ENCODE measurements at places on chromosomes 1 and 21.

- peak; percentile 80 for DNase-seq
These were observed at the start of gene TNFSF18 for GRCh38 chr1:173050865-173051264. Gene TNFSF18 (minus strand): TSS chr1:173050941. CDS start chr1:173050896, 45 bp downstream.

DNA sequence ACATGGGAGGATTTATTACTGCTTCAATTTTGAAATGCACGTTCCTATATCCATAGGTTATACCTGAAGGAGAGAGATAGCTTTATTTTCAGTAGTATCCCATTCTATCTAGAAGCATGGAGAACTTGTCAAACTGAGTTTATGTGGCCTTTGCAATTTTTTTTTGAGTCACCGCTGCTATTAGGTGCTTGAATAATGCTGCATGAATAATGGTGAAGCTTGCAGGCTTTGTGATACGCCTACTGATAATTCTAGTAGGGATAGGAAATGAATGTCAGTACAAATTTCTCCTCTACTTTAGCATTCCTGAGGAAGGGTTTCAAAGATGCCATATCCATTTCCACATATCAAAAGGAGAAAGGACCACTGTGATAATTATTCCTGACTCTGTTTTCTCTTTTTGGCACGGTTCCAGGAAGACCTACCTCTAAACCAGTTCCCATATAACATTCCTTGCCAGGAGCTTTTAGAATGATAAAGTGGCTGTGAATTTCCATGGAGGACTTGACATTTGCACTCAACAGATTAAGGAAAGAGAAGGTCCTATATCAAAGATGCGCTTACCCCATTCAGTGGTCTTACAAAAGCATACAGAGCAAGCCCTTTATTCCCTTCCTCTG, 83.5 kb downstream of the SPATA46 start:
- no peak for DNase-seq

GRCh38 chr1:169012416-169012815, 94.1 kb upstream of the ATP1B1 start:
- DNase-seq: no peak

DNA sequence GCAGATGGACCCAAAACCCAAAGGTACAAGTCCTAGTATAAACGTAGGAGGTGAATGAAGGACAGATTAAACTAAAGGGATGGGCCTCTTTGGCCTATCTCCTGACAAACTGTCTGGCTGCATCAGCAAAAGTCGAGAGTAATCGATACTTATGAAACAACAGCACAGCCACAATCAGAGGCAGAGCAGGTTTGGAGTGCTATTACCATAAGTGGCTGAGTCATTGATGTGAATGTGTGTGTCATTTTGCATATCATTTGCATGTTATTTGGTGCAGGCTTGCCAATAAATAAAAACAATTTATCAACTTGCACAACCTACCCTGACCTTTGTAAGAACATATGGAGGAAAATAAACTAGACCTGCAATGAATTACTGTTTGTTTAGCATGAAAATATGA, 283.1 kb downstream of the NUF2 start:
- no peak for DNase-seq

DNA sequence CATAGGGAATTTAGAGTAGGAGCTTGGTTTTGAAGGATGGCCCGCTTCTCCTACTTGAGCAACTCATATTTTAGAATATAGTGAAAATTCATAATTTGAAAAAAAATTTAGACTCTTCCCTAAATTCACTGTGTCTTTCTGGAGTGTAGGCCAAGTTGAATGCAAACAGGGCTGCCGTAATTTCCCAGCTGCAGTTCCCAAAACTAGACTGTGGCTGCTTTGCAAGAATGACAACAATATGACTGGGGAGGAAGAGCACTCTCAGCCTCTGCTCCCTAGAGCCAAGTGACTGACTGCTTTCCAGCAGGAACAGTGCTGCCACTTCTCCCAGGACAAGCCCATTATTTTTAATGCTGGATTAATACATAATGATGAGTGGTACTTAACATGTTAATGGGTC, 209.0 kb downstream of the RHOU start:
- no peak for DNase-seq

DNA sequence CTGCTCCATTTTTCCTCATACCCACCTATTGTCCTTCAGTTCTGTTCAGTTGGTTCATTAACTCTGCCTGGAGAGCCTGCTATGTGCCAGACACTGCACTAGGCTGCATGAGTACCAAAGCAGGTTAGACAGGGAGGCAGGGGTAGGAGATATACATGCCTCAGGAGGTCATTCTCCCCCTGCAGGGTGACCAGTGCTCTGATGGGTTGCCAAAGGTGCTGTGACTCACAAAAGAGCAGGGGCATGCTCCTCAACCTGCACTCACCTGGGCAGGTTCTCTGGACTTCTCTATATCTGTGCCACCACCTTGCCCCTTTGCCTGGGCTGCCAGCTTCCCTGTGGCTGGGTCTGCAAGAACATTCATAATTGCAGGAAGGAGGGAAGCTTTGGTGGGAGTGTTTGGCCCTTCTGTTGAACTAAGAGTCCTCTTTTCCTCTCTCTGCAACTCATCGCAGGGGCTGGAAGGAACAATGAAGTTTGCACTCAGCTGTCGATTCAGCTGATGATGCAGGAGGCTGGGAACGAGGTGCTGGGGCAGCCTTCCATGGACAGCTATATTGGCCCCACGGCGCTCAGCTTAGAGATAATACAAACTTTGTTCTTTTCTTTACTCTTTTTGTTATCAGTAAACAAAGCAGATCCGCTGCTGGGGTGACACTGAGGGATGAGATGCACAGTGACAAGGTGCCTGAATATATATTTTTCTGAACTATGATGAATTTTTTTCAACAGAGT, 356.4 kb upstream of the PLXNA2 start:
- no peak for DNase-seq

- DNase-seq: peak; percentile 14
These were observed 36.1 kb upstream of the FAM131C start for GRCh38 chr1:16109571-16109970.

- DNase-seq: no peak
These were observed 287.0 kb upstream of the PLXNA2 start for GRCh38 chr1:208531003-208531750.

DNA sequence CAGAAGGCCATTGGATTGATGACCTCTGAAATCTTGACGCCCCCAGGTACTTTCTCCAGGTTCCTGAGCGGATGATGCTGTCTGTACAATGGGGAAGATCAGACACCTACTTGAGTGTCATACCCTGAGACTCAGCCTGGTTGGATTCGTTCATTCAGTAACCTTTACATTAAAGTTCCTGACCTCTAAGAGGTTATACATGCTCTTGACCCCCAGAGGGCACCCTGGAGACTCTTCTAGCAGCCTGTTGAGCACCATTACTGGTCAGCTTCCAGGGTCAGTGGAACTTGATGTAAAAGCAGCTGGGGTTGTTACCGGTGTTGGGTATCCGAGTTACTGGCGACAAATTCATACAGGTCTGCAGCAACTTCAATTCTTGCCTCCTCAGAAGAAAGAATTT, 114.3 kb upstream of the ZNF678 start:
- DNase-seq: no peak

- DNase-seq: no peak
These were observed 290.3 kb upstream of the ADAMTS5 start for GRCh38 chr21:27257226-27257625.

GRCh38 chr1:62281922-62282555, 37.2 kb downstream of the KANK4 start:
- no peak for DNase-seq

GRCh38 chr1:190172651-190173430, 304.8 kb downstream of the BRINP3 start:
- no peak for DNase-seq

GRCh38 chr1:17948594-17948993, 159.0 kb upstream of the IGSF21 start:
- no peak for DNase-seq

- DNase-seq: no peak
These were observed 146.4 kb downstream of the LRIG2 start for GRCh38 chr1:113219377-113219776.

DNA sequence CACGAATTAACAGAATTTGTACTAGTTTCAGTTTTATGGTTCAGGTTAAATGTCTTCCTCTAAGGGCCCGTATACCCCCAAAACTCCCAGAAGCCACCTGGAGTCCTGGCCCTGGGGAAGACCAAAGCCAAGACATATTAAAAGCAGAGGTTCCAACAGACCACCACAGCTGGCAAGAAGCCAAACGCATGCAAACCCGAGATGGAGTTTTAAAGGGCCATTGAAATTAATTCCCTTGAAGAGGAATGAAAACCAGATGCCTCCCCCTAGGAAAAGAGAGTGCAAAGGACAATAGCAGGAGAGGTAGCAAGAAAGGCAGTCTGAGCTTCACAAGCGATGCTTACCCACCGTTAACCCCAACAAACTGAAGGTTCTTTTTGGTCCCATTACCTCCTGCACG, 48.1 kb downstream of the KANK4 start:
- no peak for DNase-seq

DNA sequence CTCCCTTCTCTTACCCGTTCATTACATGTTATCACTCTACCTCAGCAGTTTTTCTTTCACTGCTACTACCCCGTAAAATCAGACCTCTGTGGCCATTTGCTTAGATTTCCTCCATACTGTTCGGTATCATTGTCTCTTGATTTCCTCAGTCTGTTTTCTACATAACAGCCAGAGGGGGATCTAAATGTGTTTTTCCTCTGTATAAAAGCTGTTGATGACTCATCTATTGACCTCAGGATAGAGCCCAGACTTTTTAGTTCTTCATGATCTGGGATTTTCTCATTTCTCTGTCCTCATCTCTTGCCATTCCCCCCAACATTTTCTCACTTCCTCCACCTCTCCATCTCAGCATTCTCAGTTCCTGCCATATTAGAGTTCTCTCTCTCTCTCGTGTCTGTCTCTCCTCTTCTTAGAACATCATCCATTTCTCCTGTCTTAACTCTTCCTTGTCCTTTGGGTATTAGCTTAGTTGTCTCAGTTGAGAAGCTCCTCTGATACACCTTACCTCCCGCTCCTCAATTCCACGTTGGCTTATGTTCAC, 10.5 kb downstream of the OTUD3 start:
- peak; percentile 30 for DNase-seq

DNA sequence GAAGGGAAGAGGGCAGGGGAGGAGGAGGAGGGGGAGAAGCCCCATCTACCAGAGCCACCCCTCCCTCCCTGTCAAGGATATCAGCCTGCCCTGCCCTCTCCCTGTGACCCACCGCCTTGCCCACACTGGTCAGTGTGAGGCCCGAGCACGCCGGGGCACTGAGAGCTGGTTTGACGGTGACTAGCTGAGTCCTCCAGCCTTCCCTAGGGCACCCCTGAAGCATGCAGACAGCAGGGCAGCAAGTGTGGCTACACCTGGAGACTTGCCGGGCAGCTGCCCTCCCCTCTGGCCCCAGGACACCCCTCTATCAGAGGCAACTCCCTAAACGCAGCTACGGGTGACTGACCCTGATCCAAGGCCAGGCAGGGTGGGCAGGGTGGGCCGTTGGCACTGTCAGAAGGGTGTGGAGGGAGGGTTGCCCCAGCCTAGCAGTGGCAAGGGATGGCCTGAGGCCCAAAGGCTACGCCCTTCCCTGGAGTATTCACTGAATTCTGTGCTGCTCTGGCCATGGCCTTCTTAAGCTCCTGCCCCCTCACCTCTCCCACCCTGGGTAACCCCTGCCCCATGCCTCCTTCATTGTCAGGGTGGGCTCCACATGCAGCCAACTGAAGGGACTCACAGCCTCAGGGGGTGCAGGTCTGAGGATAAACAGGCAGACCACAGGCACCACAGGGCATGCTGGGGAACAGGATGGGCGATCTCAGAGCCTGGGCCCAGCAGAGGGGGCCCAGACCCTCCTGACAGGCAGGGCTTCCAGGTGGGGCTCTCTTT, 19.6 kb downstream of the WNT9A start:
- no peak for DNase-seq

DNA sequence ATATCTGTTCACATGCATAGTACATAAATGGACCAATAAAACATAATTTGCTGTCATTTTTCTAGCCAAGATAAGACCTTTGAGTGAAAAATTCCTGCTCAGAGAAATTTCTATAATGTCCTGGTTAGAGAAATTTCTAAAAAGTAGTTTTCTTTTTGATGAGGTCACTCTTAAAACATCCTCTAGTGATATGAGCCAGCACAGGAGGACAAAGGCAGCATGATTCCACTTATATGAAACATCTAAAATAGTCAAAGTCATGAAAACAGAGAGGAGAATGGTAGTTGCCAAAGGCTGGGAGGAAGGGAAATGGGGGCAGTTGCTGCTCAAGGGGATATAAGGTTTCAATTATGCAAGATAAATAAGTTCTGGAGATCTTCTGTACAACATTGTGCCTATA, 239.4 kb downstream of the BACH1 start:
- peak; percentile 10 for DNase-seq

GRCh38 chr1:186535388-186536133, 74.6 kb upstream of the PDC start:
- peak; percentile 83 for DNase-seq

DNA sequence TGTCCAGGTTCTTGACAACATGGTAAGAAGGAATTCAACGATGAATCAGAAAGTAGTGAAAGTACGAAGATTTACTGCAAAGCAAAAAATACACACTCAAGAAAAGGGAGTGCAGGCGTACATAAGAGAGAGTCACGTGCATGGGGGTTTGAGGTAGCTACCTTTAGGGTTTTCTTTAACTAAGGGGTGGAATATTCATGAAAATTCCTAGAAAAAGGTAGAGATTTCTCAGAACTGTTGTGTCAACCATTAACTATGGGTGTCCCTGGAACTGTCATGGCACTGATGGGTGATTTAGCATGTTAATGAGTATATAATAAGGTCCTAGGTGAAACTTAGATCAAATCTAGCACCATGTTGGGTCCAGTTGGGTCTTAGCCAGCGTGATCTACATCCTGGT, 22.5 kb upstream of the SYDE2 start:
- DNase-seq: no peak

DNA sequence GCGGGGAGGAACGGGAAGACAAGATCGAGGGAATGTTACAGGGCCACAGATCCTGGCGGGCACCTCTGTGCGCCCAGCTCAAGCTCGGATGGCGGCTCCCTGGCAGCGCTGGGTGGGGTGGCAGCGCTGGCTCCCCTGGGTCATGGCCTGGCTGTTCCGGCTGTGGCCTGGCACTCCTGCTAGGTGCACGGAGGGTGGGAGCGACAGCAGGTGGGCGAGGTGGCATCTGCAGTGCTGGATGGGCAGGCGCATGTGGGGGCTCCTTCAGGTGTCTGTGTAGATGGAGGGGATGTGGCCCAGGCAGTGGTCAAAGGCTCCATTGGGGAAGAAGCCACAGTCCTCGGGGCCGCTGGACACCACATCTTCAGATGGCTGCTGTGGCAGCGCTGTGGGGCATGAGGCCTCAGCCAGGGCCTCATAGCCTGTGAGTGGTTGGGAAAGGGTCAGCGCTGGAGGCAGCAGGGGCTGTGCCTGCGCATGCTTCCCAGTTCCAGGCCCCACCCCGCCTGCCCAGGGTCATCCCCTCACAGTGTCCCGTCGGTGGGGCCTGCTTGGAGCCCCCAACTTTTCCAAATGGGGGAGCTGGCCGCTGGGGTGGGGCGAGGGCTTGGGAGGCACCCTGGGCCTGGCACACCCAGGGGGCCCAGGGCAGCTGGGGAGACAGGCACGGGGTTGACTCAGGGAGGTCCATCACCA, 47.3 kb downstream of the DMRTB1 start:
- no peak for DNase-seq

- peak; percentile 58 for DNase-seq
These were observed 755 bp upstream of the THRAP3 start for GRCh38 chr1:36223381-36223995.

Measured in renal cortical epithelial cell (primary cell).